Right ventricle myocardium superior (tissue), 1 donor: ENCODE measurements at places on chromosomes 1 and 21. TPM values are rescaled to one million over a fixed set of nuclear protein-coding genes. Genes with fewer than 3 reads are reported as not detected.

Gene PYCR2
- total RNA-seq, result 60.3 TPM

- DNase-seq, result peak; percentile 82
Observed at GRCh38 chr1:7646981-7647901, 123.9 kb upstream of the VAMP3 start.

DNA sequence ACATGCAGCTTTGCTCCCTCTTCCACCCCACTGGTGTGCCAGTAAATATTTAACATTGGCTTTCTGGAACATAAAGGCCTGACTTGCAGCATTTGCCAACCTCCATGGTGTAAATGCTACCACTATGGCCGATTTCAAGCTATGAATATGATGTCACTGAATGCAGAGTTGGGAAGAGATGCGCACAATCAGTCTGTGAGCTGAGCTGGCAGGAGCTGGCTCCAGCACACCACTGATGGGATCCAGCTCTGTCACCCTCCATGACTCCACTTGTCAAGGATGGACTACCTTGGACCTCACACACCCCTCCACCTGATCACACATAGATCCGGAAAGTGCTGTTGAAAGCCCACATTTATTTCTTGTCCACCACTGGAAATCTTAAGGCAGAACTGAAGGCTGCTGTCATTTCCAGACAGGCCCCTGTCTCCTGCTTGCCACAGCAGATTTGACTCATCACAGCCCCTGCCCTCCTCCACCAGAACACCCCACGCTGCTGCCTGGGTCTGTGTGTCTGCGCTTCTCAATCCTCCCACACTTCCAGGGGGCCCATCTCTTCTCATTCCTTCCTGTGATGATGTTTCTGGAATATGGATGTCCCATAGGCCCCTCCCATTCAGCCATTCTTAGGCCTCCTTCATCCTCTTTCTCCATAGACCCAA lies 82.2 kb upstream of the BCAR3 start:
- DNase-seq, result no peak

DNA sequence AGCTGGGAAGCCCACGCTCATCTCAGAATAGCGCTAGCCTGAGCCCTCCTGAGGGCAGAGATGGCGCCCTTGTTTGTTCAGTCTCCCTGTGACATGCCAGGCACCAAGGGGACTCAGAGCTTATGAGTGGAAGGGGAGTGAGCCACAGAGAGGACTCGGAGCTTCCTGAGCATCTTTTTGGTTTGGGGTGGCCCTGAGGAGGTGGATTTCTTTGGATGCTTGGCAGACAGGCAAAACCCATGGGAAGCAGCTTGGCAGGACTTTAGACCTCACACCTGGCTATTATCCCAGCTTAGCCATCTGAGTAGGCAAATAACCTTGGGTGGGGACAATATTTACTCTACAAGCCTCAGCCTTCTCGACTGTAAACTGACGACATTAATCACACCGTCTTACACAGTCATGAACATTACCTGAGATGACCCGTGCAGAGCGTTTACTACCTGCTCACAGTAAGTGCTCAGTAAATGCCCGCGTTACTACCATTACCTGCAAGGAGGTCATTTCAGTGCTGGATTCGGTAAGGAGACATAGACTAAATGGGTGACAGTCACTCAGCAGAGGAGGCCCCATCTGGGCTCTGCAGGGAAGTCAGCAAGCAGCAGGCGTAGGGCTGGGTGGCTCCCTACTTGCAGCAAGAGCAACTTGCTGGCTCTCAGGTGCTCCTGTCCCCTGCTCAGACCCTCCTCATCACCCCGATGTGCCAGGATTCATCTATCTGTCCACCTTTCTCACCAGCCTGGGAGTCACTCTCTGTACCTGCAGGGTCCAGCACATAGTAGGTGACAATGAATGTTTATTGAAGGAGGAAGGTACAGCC lies 54.9 kb downstream of the KLHDC7A start:
- DNase-seq, result no peak

DNA sequence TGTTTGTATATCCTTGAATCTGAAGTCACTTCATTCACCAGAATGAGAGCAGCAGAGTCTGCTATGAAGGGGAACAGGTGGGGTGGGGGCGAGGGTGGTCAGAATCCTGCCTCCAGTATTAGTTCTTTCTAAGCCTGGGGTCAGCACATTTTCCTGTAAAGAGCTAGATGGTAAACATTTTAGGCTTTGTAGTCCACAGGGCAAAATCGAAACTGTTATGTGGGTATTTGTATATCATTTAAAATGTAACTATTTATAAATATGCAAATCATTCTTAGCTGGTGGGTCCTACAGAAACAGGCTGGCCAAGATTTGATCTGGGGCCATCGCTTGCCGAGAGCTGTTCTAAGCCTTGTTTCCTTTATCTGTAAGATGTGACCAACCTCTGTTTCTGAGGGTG lies 96.0 kb downstream of the IGSF21 start:
- no peak for DNase-seq

DNA sequence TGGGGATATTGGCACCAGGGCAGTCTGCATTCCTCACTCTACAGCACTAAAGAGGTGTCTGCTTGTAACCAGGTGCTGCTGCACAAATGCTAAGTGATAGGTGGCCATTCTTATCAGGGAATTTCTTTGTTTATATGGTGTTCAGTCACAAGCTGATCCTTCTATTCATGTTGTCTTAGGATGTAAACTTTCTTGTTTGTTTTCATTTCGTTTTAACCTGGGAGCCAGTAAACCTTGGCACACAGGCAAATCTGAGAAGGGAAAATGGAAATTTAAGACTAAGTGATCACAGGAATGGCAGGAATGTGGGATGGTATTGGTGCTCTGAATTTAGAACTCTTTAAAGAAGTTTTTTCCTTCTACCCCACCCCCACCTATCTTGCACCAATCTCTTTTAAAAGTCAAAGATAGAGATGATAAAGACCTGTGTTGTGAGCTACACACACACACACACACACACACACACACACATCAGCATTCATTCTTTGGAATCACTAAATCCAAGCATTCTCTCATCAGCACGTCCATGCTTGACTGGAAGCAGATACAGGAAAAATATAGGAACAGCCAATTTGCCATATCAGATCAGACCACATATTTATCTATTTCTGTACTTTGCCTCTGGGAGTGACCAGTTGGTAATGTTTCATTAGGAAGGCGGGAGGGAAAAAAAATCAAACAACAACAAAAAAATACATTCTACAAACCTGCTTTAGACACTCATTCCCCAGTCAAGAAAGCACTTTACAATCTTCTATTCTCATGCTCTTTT lies 451.4 kb upstream of the ADGRL2 start:
- DNase-seq, result no peak

DNA sequence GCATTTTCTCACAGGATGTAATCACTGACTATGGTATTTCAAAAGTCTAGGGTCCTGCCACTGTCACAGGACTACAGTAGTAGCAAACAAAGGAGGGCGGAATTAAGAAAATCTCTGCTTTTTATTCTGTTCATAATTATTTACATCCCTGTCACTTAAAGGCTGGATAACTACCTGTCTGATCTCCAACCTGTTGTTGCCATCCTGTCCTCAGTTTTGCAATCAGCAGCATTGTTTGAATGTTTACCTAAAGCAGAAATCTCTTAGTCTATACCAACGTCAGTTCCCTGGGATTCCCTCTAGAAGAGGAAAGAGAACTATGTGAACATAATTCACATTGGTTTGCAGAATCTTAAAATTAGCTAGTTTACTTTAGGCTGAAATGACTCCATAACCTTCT lies 218.5 kb downstream of the PBX1 start:
- no peak for DNase-seq

GRCh38 chr1:7334475-7335035 lies 436.5 kb upstream of the VAMP3 start:
- no peak for DNase-seq
